ENCODE measurements at places on chromosomes 3 and 15.

- DNase-seq: no peak
These were observed 95.8 kb upstream of the UBE2E1 start for GRCh38 chr3:23709987-23710386.

- DNase-seq: no peak
These were observed 126.8 kb upstream of the SUCLG2 start for GRCh38 chr3:67781218-67781617.

- DNase-seq: no peak
These were observed 10.3 kb downstream of the FAM227B start for GRCh38 chr15:49610157-49610918.

- no peak for DNase-seq
These were observed 112.8 kb downstream of the LPP start for GRCh38 chr3:188266562-188267274.

DNA sequence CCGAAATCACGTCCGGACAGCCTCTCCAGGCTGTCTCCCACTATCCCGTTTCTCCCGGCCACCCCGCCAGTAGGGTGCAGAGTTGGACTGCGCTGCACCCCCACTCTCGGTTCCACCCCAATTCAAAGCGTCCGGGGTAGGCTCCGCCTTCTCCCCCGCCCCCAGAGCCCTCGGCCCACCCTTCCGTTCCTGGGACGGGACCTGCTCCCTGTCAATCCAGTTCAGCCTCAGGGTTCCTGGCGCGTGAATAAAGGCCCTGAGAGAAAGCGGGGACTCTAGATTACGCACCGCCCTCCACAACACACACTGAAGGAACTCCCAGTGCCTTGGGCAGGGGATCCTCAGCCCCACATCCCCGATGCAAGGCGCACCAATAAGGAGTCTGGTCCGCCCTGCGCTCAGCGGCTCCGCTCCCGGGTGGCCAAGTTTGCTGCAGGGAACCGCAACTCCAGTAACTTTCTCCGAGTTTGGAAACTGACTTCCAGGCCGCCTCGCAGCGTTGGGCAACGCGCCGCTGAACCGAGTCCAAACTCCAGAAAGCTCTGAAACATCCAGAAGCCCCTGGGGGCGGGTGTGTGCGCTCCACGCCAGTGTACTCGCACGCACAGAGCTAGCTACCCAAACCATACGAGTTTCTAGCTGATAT is 1.9 kb downstream of the ADAMTS9 start:
- DNase-seq: peak; percentile 96

GRCh38 chr3:53168175-53168923 is 7.3 kb downstream of the PRKCD start:
- peak; percentile 49 for DNase-seq

- no peak for DNase-seq
These were observed 24.5 kb upstream of the TM4SF1 start for GRCh38 chr3:149401926-149402310.

- DNase-seq: no peak
These were observed 756.8 kb upstream of the LMCD1 start for GRCh38 chr3:7744850-7745249.

- peak; percentile 87 for DNase-seq
These were observed 40.2 kb downstream of the IDH2 start for GRCh38 chr15:90062023-90062442.
